ENCODE measurements at places on chromosomes 13 and 19.

DNA sequence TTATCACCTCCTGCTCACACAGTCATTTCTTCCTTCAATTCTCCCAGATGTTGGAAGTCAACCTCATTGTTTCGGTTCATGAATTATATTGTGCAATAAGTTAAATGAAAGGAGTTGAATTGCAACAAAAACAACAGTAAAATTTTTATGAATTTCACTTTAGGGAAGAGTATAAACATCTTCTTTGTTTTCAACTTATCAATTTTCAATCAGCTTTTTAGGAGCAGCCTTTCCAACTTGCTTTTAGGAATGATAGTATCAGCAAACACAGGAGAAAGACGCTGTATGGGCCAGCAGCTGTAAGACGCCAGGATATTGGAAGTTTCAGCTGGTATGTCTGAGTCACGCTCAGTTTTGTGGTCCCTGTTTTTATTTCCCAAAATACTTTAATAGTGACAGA is 132.5 kb upstream of the ARGLU1 start:
- no peaks in the 10 kb centered on the region for H3K36me3 ChIP-seq
- H3K27me3 ChIP-seq, result peaks cover 4% of the 10 kb centered on the region
- H3K4me1 ChIP-seq, result no peaks in the 10 kb centered on the region
- DNase-seq, result no peak

DNA sequence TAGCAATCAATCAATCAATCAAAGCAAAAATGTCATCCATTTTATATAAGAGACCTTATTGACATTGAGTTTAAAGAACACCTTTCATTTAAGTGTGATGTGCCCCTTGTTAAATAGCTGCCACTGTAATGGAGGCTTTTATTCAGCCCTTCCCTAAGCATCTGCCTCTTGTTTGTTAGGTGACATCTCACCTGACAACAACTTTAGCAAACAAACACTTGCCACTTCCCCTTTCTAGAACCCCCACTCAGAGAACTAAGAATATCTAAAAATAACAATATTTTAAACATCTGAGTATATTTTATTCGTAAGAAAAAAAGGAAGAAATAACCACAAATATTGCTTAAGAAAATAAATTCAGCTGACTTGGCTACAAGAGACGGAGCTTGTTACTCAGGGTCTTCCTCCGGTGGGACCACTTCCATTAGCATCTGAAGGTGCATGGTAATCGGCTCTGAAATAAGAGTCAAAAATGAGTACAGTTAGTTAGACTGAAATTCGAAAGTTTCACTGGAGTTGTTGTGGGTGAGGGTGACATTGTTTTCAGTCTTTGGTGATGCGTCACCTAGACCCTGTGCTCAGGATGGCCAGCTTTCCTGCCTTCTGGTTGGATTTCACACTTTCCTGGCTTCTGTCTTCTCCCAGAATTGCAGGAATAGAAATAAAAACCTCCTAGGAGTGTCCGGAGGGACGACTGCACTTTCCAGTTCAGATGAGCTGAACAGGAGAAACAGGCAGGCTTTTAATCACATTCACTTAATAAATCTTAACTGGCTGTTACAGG is 39.1 kb downstream of the SLC7A9 start:
- no peak overlapping the region for H3K27ac ChIP-seq
- no peak for DNase-seq
- H3K27me3 ChIP-seq, result peaks cover 3% of the 10 kb centered on the region
- peaks cover 3% of the 10 kb centered on the region for H3K36me3 ChIP-seq
- H3K4me3 ChIP-seq, result no peak overlapping the region

- peak overlapping the region; percentile 61 for H3K4me3 ChIP-seq
- no peaks in the 10 kb centered on the region for H3K36me3 ChIP-seq
- H3K27me3 ChIP-seq, result no peaks in the 10 kb centered on the region
- peak overlapping the region; percentile 98 for H3K27ac ChIP-seq
- DNase-seq, result peak; percentile 87
Observed at GRCh38 chr13:41199526-41199925, 5.2 kb upstream of the KBTBD7 start.

DNA sequence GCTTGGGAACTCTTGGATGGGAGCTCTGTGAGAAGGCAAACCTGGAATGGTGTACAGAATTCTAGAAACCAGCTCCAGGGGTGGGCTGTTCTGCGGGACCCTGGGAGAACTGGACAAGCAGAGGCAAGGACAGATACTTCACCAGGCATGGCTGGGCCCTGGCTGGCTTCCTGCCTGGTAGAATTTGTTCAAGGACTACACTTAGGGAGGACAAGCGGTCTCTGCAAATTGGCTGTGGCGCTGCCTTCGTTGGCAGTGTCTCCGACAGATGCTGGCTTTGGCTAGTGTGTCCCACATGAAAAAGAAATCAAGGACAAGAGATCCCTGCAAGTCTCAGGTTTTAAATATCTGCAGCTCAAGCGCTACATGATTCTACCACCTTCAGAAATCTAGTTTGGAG is 12.4 kb downstream of the CEBPG start:
- no peaks in the 10 kb centered on the region for H3K36me3 ChIP-seq
- no peak overlapping the region for H3K4me3 ChIP-seq
- H3K4me1 ChIP-seq, result peaks cover 22% of the 10 kb centered on the region
